ENCODE measurements at places on chromosomes 7 and 10.

DNA sequence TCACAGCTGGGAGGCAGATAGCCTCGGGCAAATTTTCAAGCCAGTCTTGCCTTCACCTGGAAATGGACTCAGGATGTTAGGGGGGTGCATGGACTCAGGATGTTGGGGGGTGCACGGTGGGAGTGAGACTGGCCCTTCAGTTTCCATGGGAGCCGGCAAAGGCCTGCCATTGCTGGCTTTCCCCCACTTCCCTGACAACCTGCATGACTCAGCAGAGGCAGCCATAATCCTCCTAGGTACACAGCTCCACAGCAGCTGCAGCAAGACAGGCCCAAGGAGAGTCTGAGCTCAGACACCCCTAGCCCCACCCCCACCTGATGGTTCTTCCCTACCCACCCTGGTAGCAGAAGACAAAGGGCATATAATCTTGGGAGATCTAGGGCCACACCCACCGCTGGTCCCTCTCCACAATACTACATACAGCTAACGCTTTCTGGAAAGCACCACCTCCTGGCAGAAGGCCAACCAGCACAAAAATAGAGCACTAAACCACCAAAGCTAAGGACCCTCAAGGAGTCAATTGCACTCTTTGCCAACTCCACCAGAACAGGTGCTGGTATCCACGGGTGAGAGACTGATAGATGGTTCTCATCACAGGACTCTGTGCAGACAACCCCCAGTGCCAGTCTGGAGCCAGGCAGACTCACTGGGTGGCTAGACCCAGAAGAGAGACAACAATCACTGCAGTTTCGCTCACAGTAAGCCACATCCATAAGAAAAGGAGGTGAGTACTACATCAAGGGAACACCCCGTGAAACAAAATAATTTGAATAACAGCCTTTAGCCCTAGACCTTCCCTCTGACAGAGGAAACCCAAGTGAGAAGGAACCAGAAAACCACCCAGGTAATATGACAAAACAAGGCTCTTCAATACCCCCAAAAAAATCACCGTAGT, 18.3 kb downstream of the C7orf25 start:
- DNase-seq, result no peak

- no peak for DNase-seq
Observed at GRCh38 chr7:138235207-138235606, 158.9 kb downstream of the AKR1D1 start.

DNA sequence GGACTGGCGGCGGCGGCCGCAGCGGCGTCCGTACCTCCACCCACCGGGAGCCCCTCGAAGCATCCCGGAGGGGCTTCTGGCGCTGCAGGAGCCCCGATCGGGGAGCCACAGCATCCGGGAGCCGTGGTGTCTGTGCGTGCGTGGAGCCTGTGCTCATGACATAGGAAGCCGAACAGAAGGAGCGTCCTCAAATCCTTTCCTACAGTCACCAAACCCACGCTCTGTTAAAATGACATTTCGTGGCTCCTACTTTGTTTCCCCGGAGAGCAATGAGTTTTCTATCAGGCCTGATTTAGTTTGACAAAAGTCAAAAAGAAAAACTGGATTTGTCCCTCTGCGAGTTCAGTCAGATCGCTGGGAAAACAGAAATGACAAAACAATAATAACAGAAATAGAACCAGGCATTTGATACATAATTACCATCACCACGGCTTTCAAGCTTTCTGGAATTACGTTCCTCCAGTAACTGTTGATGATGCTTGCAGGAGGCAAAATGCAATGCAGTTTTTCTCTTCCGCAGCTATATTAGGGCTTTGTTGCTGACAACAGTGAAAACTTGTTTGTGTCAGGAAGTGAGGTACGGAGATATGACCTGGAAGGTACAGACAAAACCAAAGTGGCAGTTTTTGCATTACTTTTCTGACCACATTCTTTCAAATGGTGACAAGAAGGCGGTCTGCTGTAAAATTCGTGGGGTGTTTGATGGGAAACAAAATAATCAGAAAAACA, 219.3 kb upstream of the MKLN1 start:
- DNase-seq, result no peak

GRCh38 chr7:95690367-95690947, 81.9 kb upstream of the DYNC1I1 start:
- DNase-seq, result no peak

GRCh38 chr10:33661580-33662336, 327.3 kb upstream of the NRP1 start:
- no peak for DNase-seq

Measured in stimulated activated CD4-positive, alpha-beta T cell treated with anti-CD3 and anti-CD28 coated beads, Interleukin-1b, Interleukin-23, amount 100 ng/mL, for 48 hours (primary cell).